ENCODE measurements at places on chromosomes 7 and 10.

DNA sequence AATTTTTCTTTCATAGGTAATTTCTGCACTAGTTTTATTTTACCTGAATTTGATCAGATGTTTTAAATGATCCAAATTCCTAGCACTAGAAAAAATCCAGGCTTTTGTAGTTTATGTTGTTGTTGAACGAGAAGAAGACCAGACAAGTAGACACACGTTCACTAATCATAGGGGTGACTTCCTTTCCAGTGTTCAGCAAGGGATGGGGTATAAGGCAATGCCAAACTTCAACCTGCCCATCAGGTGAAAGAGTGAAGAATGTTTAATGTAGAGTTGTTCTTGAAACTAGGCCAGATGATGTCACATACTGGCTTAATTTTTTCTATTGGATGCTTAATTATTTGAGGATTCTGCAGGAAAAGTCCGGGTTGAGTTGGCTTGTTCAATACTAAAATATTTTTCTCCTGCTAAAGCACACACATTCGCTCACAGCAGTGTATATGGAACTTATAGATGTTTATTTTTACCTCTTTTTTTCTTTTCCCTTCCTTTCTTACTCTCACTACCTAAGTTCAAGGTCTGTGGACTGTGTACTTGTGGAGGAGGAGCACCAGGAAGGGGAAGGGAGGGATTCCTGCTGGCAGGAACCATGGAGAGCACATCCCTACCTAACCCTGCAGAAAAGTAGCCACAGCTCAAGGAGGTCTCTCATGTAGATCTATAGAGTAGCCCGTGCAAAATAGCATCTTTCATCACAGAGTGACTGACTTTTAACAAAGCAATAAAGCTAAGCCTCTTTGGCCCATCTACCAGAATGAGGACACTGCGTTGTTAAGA lies 23.1 kb upstream of the AKR1E2 start:
- no peak for DNase-seq

DNA sequence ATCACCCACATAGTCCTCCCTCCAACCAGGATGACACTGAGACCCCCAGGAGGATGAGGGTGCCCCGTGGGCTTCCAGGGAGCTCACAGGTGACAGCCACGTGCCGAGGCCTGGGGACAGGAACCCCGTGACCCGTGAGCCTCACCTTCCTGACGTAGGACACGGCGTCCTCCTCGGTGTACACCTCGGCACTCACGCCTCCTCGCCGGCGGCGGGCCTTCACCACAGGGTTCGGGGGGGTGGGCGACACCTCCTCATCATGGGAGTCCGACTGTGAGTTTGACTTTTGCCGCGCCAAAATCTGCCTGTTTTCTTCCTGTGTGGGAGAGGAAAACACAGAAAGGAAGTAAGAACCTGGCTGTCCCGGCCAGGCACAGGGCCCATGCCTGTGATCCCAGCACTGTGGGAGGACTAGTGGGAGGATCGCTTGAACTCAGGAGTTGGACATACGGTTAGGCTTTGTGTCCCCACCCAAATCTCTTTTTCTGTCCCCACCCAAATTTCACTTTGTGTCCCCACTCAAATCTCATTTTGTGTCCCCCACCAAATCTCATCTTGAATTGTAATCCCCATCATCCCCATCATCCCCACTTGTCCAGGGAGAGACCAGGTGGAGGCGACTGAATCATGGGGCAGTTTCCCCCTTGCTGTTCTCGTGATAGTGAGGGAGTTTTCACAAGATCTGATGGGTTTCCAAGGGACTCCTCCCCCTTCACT lies 45.9 kb upstream of the DNAAF5 start:
- DNase-seq, result no peak

DNA sequence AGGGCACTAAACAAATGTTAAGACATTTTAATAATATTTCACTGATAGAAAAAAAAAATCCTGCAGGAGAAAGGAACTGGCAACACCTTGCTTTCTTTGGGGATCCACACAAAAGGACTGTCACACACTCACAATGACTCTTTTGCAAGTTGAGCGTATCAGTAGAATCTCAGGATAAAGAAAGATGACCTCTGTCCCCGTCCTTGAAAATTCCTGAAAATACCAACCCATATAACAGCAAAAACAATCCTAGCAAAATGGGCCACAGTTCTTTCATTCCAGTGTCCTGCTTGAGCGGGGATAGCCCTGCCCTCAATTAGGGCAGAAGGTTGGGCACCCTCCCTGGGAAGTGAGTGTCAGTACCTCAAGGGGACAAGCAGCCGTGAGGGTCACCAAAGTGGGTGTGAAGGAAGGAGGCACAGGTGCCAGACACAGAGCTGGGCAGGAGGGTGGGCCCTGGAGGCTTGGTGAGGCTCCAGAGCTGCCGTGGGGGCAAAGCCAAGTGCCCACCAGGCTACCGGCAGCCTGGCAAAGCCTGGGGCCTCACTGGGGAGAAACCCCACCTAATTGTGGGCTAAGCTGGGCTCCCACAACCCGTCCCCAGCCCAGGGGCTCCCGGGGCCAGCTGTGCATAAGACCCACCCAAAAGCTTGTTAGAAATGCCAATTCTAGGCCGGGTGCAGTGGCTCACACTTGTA lies 2.8 kb downstream of the WDR86 start:
- no peak for DNase-seq

DNA sequence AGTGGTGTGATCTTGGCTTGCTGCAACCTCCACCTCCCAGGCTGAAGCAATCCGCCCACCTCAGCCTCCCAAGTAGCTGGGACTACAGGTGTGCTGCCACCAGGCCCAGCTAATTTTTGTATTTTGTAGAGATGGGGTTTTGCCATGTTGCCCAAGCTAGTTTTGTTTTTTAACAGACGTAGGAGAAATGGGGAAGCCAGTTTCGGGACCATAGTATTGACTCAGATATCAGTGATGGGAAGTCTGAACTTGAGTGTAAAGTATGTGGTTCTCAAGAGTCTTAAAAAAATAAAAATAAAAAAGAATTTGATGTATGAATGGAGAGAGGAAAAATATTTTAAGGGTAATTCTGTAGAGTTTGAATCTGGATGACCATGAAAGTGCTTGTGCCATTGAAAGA lies 34.2 kb downstream of the SP4 start:
- no peak for DNase-seq

DNA sequence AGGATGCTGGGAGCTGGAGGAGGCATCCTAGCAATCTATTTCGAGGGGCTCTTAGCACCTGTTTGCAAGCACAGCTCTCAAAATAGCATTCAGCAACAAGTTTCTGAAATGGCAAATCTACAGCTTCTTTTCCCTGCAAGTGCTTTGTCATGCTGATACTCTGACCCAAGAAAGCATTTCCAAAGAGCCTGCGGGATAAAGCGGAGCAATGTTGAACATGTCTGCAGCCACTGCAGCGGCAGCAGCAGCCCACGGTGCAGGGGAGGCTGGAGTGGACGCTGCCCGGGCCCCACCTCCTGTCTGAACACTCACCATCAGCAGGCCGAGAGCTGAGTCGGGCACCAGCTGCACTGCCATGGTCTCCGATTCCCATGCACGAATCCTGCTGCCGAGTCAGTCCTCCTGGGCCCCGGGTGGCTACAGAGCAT lies 964 bp downstream of the FRMD4A start:
- DNase-seq, result no peak

Data from NCI-H524 (cell line).